ENCODE measurements at places on chromosomes 16 and 17.
A peak's percentile ranks its signal among the peaks of the same experiment; 100 is the strongest.

DNA sequence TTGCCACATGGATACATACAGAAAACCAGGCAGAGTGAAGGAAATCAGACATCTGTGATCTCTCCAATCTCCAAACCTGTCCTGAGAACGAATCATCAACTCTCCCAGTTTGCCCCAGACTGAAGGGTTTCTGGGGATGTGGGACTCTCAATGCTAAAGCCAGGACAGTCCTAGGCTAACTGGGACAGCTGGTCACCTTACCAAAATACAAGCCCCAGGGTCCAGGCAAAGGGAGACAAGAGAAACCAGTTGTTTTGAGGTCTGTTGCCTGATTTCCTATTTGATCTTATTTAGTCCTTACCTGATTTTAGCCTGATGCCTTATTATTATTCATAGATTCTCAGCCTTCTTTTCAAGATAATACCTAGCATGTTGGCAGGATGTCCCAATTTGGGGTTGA lies 51.7 kb upstream of the TAC4 start:
- H3K36me3 ChIP-seq = no peaks in the 10 kb centered on the region
- no peak overlapping the region for H3K4me3 ChIP-seq
- DNase-seq = no peak
- peaks cover 2% of the 10 kb centered on the region for H3K4me1 ChIP-seq
- H3K27ac ChIP-seq = no peak overlapping the region

DNA sequence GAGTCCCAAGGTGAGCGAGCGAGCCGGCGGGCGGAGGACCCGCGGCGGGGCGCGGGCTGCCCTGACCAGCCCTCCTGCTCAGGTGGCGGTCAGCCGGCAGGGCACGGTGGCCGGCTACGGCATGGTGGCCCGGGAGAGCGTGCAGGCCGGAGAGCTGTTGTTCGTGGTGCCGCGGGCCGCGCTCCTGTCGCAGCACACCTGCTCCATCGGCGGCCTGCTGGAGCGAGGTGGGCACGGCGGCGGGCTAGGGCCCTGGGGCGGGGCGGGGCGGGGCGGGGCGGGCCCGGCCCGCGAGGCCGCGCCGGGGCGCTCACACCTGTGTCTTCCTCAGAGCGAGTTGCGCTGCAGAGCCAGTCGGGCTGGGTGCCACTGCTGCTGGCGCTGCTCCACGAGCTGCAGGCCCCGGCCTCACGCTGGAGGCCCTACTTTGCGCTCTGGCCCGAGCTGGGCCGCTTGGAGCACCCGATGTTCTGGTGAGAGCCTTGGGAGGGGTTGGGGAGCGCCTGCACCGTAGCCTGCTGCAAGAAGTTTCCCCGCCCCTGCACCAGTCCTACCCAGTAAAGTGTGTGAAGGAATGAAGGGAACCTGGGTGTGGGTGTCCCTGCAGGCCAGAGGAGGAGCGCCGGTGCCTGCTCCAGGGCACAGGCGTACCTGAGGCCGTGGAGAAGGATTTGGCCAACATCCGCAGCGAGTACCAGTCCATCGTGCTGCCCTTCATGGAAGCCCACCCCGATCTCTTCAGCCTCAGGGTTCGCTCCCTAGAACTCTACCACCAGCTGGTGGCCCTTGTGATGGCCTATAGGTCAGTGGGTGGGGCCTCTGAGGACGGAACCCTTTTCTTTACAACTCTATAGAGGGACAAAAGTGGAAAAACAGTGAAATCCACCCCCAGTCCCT lies 802 bp downstream of the SETD6 start:
- H3K4me3 ChIP-seq = peak overlapping the region; percentile 84
- peak; percentile 35 for DNase-seq
- no peaks in the 10 kb centered on the region for H3K27me3 ChIP-seq

GRCh38 chr17:43449470-43450248 lies 34.1 kb upstream of the DHX8 start:
- H3K27ac ChIP-seq = no peak overlapping the region
- H3K27me3 ChIP-seq = peaks cover 39% of the 10 kb centered on the region
- no peak overlapping the region for H3K4me3 ChIP-seq

DNA sequence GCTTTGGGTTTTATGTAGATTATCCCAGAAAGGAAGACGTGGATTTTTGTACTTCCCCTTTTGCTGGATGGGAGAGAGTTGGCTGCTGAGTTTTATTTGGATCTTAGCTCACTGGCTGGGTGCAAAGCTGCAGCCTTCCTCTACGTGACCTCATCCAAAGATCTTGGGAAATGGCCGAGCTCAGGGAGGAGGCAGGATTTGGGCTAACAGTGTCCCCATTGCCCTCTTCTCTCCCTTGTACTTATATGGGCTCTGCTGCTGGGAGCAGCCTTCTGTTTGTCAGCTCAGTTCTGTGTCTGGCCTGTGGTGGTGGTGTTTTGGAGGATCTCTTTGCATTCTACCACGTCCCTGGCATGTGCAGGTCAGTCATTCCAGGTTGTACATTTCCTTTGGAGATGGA lies 2.0 kb downstream of the AOC3 start:
- DNase-seq = no peak
- peaks cover 2% of the 10 kb centered on the region for H3K36me3 ChIP-seq

GRCh38 chr16:53893731-53894435 lies 189.9 kb downstream of the FTO start:
- peaks cover 3% of the 10 kb centered on the region for H3K36me3 ChIP-seq

DNA sequence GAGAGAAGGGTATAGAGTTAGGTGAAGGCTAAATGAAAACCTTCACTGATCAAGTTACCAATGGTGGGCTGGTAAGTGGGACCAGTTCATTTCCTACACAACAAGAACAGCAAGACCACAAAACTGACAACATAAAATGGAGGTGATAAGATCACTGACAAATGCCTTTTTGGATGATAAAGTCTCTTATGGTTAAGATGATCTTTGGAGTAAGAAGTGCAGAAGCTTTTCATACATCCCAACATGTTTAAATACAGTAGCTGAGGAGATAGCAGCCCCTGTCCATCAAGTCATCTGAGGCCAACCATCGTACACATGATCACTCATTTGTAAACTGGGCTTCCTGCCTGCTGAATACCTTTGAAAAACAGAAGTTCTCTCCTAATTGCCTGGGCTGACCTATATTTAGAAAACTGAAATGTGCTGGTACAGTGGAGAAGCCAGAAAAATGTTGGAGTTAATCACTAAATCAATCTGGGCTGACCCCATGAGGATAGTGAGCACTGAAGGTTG lies 259.0 kb upstream of the ZFHX3 start:
- H3K27ac ChIP-seq = no peak overlapping the region
- no peaks in the 10 kb centered on the region for H3K36me3 ChIP-seq
- DNase-seq = no peak
- H3K27me3 ChIP-seq = no peaks in the 10 kb centered on the region

- H3K4me3 ChIP-seq = no peak overlapping the region
- peak overlapping the region; percentile 53 for H3K27ac ChIP-seq
- H3K4me1 ChIP-seq = no peaks in the 10 kb centered on the region
- peaks cover 49% of the 10 kb centered on the region for H3K27me3 ChIP-seq
- DNase-seq = no peak
- H3K36me3 ChIP-seq = no peaks in the 10 kb centered on the region
These were observed 156.8 kb upstream of the TNRC6C start for GRCh38 chr17:77801545-77802332.

GRCh38 chr17:10583834-10584233 lies 34.4 kb upstream of the MYH2 start:
- no peaks in the 10 kb centered on the region for H3K4me1 ChIP-seq
- H3K4me3 ChIP-seq = no peak overlapping the region
- H3K36me3 ChIP-seq = no peaks in the 10 kb centered on the region

DNA sequence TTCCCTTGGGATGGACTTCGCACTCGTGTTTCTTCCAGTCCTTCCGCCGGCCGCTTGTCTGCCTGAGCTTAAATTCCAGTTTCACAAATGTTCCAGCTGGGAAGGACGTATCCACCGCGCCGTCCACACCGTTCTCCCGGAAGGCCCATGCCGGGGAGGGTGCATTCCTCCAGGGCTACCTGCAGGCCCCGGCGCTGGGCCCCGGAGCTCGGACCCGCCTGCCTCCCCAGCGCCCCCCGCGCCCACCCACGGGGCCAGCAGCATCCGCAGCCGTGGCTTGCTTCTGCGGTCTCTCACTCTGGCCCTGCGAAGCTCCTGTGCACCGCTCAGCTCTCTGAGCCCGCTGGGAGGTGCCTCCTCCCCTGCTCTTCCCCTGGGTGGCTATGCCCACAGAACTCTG lies 2084.1 kb downstream of the TP53TG3F start:
- H3K4me1 ChIP-seq = no peaks in the 10 kb centered on the region
- no peaks in the 10 kb centered on the region for H3K27me3 ChIP-seq
- no peaks in the 10 kb centered on the region for H3K36me3 ChIP-seq
- H3K27ac ChIP-seq = no peak overlapping the region

DNA sequence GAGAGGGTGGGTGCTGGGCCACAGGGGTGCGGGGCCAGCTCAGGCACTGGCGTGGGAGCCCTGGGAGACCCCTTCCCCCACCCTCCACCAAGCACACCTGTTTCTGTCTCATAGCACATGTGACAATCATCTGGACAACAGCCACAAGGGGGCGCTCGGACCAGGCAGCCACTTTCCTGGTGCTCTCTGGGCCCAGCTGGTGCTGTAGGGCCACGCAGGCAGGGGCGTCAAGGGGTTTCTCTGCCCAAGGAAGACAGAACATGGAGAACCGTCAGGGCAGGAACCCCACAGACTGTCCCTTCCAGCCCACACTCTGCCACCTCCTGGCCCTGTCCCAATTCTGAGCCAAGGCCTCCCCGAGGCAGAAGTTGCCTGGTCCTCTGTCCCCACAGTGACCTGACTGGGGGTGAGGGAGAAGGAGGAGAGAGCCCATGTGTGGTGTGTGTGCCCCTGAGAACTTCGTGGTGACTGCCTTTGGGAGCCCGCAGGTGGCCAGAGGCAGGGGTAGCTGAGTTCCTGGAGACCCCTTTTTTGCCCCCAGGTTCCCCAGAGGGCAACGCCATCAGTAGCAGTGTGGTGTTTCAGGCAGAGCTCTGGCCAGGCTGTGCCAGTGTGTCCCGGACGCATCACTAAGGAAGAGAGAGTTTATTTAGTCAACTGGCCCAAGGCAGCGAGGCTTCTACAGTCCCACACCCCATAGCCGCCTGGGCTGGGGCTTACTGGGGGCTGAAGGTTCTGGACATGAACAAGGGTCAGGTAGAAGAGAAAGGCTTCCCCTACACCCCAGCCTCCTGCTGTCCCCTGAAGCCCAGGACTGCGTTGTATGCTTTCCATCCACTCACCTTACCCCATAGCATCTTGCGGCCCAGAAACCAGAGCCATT lies 3.1 kb upstream of the SETD6 start:
- no peaks in the 10 kb centered on the region for H3K27me3 ChIP-seq
- H3K36me3 ChIP-seq = peaks cover 8% of the 10 kb centered on the region
- H3K4me1 ChIP-seq = peaks cover 22% of the 10 kb centered on the region
- peak; percentile 78 for DNase-seq
- H3K27ac ChIP-seq = no peak overlapping the region
- no peak overlapping the region for H3K4me3 ChIP-seq

GRCh38 chr17:58873926-58874325 lies 118.3 kb downstream of the PPM1E start:
- no peaks in the 10 kb centered on the region for H3K36me3 ChIP-seq
- H3K27me3 ChIP-seq = peaks cover 7% of the 10 kb centered on the region
- no peak overlapping the region for H3K27ac ChIP-seq
- DNase-seq = no peak

DNA sequence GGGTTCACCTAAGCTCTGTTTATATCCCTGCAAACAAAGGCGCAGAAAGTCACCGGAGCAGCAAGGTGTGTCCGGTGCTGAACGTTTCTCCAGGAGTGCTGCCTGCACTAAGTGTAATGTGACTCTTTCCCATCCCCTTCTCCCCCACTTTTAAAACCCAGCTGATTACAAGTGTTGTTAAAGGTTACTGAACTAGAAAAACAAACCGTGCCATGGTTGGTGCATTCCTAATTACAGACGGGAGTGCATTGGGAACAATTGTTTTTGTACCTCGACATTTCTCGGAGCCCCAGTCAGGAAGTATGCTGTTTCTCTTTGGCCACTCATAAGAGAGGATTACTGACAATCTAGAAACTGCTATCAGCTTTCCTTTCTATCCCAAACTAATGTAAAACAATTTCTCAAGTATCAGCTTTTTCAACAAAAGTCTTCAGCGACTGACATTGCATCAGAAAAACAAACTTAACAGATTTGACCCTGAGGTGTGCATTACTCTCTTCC lies 441.0 kb upstream of the SALL1 start:
- H3K4me1 ChIP-seq = no peaks in the 10 kb centered on the region
- H3K36me3 ChIP-seq = no peaks in the 10 kb centered on the region
- no peak overlapping the region for H3K4me3 ChIP-seq

DNA sequence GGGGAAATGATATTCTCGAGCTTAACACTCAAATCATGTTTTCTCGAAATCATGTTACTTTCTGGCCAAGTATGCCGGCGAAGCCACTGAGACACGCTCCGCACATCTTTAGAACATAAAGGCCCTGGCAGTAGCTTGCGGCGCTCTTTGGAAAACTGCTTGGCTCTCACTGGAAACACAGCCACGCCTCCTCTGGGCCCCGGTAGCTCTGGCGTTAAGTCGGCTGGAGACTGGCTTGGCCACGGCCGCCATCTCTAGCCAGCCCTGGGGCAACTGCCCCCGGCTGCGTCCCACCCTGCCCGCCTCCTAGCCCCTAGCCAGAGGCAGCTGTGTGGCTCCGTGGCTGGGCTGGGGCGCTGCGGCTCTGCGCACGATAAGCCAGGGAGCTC lies 9.2 kb upstream of the BAIAP2 start:
- no peak overlapping the region for H3K4me3 ChIP-seq
- H3K27me3 ChIP-seq = peaks cover 50% of the 10 kb centered on the region
- no peak for DNase-seq
- no peaks in the 10 kb centered on the region for H3K36me3 ChIP-seq
- peaks cover 4% of the 10 kb centered on the region for H3K4me1 ChIP-seq
- no peak overlapping the region for H3K27ac ChIP-seq

- H3K4me1 ChIP-seq = no peaks in the 10 kb centered on the region
- no peaks in the 10 kb centered on the region for H3K36me3 ChIP-seq
- H3K27ac ChIP-seq = no peak overlapping the region
- H3K4me3 ChIP-seq = no peak overlapping the region
- peaks cover 61% of the 10 kb centered on the region for H3K27me3 ChIP-seq
These were observed 32.4 kb upstream of the ENPP7 start for GRCh38 chr17:79698146-79698846.

GRCh38 chr17:49565948-49566491 lies 9.7 kb upstream of the NXPH3 start:
- DNase-seq = no peak
- H3K27me3 ChIP-seq = peaks cover 4% of the 10 kb centered on the region
- H3K27ac ChIP-seq = no peak overlapping the region

DNA sequence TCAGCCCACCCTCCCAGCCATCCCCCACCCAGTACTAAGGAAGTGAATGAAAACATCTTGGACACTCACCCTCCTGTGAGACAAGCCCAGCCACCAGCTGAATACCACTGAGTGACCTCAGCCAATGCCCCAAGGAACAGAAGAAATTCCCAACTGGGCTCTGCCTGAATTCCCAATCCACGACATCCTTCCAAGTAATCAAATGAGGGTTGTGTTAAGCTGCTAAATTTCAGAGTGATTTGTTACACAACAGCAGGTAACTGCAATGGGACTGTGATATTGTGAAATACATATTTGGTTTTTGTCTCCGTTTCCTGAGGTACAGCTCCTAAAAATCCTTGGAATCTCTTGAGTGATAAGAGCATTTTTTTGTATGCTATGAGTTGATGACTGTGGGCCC lies 578.7 kb upstream of the CDH11 start:
- no peaks in the 10 kb centered on the region for H3K4me1 ChIP-seq
- H3K36me3 ChIP-seq = no peaks in the 10 kb centered on the region
- no peak for DNase-seq
- H3K4me3 ChIP-seq = no peak overlapping the region

GRCh38 chr17:64403881-64404460 lies 13.3 kb upstream of the PECAM1 start:
- no peak overlapping the region for H3K27ac ChIP-seq
- no peak overlapping the region for H3K4me3 ChIP-seq
- H3K36me3 ChIP-seq = peaks cover 7% of the 10 kb centered on the region
- peaks cover 26% of the 10 kb centered on the region for H3K4me1 ChIP-seq
